ENCODE measurements at places on chromosomes 11 and 22. TPM values are rescaled to one million over a fixed set of nuclear protein-coding genes. Genes with fewer than 3 reads are reported as not detected.

DNA sequence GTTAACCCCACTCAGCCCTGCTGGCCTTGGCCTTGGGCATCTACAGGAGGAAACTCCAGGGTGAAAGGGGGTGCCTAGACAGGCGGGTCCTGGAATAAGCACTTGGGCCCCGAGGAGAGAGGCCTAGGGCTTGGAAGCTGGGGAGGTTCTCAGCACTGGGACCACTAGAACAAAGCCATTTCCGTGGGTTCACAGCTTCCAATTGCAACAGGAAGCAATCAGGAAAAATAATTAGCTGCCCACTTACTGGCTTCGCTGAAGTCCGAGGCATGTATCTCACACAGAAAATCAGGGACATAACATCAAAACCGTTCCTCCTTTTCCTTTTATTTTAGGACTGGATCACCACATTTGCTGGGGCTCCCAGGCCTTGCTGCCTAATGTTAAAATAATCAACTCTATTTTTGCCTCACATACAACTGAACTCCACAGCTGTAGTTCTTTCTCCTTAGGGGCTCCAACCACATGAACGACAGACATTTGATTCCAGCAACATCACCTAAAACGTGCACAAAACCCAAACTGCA, 161.1 kb upstream of the GRK3 start:
- no peaks in the 10 kb centered on the region for H3K27me3 ChIP-seq
- H3K4me1 ChIP-seq: peaks cover 34% of the 10 kb centered on the region
- no peaks in the 10 kb centered on the region for H3K36me3 ChIP-seq
- H3K27ac ChIP-seq: peak overlapping the region; percentile 52

Gene UPK2
- not detected for total RNA-seq

DNA sequence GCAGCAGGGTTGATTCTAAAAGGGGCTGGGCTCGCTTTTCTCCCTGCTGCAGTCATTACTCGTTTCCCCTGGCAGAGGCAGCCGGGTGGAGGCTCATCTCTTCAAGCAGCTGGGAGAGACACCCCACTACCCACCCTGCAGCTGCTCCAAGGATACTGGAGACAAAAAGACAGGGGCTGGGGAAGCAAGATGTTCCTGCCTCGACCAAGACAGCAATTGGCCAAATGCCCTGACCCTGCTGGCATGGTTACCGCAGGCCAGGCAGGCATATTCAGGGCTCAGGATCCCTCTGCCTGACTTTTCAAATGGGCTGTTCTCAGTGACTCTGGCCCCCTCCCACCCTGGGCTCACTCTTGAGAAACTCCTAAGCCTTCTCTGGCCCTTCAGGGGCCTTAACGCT, 6.8 kb upstream of the RGL4 start:
- DNase-seq: no peak
- no peaks in the 10 kb centered on the region for H3K4me1 ChIP-seq
- no peak overlapping the region for H3K27ac ChIP-seq

DNA sequence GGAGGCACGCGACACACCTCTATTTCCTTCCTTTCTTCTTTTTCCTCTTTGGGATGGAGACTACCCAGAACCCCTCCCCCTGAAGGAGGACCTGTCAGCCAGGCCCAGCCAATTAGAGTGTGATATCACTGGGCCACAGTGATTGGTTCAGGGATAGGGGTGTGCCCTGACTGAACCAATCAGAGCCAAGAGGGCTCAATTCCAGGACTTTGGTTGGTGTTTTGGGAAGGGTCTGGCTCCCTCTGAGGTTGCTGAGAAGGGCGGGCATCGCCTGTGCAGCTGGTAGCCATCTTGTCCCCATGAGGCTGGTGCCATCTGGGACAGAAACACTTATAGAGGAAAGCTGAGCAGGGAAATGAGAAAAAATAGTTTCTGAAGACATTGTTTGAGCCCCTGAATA, 71.4 kb downstream of the CHST1 start:
- no peaks in the 10 kb centered on the region for H3K4me1 ChIP-seq
- DNase-seq: no peak
- no peak overlapping the region for H3K27ac ChIP-seq
- no peak overlapping the region for H3K4me3 ChIP-seq

GRCh38 chr11:103994518-103994917, 41.9 kb upstream of the DDI1 start:
- H3K27me3 ChIP-seq: no peaks in the 10 kb centered on the region
- no peaks in the 10 kb centered on the region for H3K36me3 ChIP-seq
- H3K27ac ChIP-seq: no peak overlapping the region
- DNase-seq: no peak

- peaks cover 54% of the 10 kb centered on the region for H3K4me1 ChIP-seq
These were observed at the start of gene CD3E for GRCh38 chr11:118304568-118305248. CD3E (plus strand) TSS chr11:118304730; CDS start chr11:118304953, 223 bp downstream.

DNA sequence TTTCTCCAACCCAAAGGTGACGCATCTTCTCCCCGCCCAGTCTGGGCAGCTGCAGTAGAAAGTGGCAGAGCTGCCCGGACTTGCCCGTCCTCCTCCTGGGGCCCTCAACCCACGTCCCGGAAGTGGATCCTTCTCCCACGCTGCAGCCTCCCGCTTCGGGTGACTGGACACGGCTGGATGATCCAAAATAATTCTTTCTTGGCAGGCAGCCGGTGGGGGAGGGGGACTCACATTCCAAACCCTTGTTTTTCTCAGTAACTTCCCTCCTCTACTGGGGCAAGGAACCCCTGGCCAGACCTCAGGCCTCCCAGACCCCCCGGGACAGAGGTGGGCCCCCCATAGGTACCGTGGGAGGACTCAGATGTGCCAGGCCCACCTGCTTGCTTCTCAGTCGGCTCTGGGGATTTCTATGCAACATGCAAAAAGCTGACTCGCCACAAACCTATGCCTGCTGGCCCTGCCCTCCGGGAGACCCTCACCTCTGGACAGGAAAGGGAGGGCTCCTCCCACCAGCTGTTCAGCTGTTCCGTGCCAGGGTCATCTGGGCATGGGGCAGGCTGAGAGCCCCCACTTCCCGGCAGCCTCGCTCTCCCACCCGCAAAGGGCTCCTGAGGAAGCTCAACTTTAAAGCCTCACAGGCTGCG, 1.4 kb downstream of the PLXNB2 start:
- H3K4me3 ChIP-seq: no peak overlapping the region
- no peaks in the 10 kb centered on the region for H3K36me3 ChIP-seq
- H3K27ac ChIP-seq: peak overlapping the region; percentile 57
- peaks cover 9% of the 10 kb centered on the region for H3K27me3 ChIP-seq
- DNase-seq: no peak

Gene ESAM
- 0.77 TPM for total RNA-seq

DNA sequence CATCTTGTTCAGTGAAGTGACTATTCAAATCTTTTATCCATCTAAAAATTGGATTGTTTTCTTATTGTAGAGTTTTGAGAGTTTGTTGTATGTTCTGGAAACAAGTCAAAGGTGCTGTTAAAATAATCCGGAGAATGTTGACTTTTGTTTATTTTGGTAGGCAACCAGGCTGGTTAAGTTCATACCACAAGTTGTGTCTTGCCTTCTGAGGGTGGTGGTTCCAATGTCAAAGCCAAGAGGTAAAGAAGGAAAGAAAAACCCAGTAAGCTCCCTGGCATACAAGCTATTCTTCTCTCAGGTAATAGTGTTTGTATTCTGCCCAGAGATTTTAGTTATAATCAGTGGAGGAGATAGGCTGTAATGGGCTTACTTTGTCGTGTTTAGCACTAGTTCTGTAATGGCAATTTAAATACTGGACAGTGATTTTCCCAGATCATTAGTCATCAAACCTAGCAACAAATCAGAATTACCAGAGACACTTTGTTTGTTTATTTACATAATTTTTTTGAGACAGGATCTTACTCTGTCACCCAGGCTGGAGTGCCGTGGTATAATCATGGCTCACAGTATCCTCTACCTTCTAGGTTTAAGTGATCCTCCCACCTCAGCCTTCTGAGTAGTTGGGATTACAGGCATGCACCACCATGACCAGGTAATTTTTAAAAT, 15.1 kb upstream of the CSRP3 start:
- H3K36me3 ChIP-seq: no peaks in the 10 kb centered on the region
- H3K27me3 ChIP-seq: no peaks in the 10 kb centered on the region
- no peak overlapping the region for H3K27ac ChIP-seq
- no peaks in the 10 kb centered on the region for H3K4me1 ChIP-seq
- no peak overlapping the region for H3K4me3 ChIP-seq

DNA sequence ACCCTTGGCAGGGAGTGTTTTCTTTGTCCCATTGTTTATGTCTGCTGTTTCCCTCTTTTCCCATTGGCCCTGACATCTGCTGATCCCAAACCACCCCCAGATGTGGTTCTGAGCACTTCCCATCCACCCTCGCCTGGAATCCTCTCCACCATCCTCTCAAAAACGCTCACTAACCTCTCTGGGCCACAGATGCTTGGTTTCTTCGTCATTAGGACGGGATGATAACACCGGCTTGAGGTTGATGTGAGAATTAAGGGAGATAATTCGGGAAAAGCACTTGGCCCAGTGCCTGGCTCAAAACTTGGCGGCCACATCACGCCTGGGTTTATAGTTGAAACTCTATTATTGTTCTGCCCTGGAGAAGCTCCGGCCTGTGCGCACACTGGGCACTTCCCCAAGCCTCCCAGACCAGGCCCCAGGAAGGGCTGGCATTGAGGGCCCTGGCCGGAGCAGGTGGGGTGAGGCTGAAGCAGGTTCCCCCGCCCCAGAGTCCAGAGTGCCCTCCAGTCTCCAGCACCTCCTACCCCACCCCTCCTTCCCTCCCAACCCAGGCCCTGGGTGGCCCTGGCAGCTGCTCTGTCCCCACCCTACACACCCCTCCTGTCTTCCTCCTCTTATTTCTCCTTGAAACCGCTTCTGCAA, 63.7 kb downstream of the CYTH4 start:
- H3K27me3 ChIP-seq: no peaks in the 10 kb centered on the region
- H3K36me3 ChIP-seq: no peaks in the 10 kb centered on the region
- no peak overlapping the region for H3K27ac ChIP-seq
- no peaks in the 10 kb centered on the region for H3K4me1 ChIP-seq

Gene TRIM21
- 22.8 TPM for total RNA-seq

DNA sequence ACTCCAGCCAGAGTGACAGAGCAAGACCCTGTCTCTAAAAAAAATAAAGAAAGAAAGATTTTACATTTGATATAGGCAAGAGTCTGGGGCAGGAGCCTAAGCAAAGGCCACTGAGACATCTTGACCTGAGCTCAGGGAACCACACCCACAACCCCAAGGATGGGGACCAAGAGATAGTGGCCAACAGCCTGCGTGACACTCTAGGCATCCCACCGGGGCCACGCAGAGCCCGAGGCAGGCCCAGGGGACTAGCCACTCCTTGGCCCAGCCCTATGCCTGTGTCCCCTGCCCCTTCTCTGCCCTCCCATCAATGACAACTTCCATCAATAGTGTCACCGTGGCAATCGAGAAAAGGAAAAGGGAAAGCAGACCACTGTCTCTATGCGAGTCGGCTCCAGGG, 41.1 kb downstream of the MN1 start:
- H3K4me1 ChIP-seq: no peaks in the 10 kb centered on the region
- H3K4me3 ChIP-seq: no peak overlapping the region
- H3K27me3 ChIP-seq: no peaks in the 10 kb centered on the region
- no peak for DNase-seq
- H3K27ac ChIP-seq: no peak overlapping the region

Gene GLB1L3
- 2.3 TPM for total RNA-seq

DNA sequence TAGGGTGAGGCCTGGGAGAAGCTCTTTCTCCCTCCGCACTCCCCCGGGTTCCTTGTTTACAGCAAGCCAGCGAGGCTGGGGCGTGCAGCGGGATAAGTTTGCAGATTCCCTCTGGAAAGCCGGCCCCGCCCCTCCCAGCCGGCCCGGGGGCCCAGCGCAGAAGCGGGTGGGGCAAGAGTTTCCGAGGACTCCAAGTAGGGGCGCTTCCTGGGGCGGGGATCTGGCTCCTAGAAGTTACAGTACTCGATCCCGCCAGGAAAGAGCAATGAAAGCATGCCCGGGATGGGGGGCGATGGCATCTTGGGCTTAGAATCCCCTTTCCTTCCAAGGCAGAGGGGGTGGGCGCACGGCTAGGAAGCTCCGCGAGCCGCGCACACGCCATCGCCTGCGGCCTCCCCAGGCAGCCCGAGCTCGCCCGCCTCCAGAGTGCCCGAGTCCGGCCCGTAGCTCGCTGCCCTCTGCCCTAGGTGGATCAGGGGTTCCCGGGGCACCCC, 385 bp downstream of the TST start:
- H3K36me3 ChIP-seq: no peaks in the 10 kb centered on the region
- peak overlapping the region; percentile 28 for H3K4me3 ChIP-seq
- peak overlapping the region; percentile 31 for H3K27ac ChIP-seq
- DNase-seq: no peak

GRCh38 chr11:22508665-22509064, 117.0 kb downstream of the FANCF start:
- no peak for DNase-seq
- no peak overlapping the region for H3K27ac ChIP-seq
- no peaks in the 10 kb centered on the region for H3K36me3 ChIP-seq
- no peaks in the 10 kb centered on the region for H3K27me3 ChIP-seq
- no peaks in the 10 kb centered on the region for H3K4me1 ChIP-seq
- no peak overlapping the region for H3K4me3 ChIP-seq

Measured in CD8-positive, alpha-beta memory T cell (primary cell).